ENCODE measurements at places on chromosomes 1 and 21.

- peak; percentile 31 for DNase-seq
Measured at GRCh38 chr1:167401260-167401873, 117.0 kb downstream of the CD247 start.

DNA sequence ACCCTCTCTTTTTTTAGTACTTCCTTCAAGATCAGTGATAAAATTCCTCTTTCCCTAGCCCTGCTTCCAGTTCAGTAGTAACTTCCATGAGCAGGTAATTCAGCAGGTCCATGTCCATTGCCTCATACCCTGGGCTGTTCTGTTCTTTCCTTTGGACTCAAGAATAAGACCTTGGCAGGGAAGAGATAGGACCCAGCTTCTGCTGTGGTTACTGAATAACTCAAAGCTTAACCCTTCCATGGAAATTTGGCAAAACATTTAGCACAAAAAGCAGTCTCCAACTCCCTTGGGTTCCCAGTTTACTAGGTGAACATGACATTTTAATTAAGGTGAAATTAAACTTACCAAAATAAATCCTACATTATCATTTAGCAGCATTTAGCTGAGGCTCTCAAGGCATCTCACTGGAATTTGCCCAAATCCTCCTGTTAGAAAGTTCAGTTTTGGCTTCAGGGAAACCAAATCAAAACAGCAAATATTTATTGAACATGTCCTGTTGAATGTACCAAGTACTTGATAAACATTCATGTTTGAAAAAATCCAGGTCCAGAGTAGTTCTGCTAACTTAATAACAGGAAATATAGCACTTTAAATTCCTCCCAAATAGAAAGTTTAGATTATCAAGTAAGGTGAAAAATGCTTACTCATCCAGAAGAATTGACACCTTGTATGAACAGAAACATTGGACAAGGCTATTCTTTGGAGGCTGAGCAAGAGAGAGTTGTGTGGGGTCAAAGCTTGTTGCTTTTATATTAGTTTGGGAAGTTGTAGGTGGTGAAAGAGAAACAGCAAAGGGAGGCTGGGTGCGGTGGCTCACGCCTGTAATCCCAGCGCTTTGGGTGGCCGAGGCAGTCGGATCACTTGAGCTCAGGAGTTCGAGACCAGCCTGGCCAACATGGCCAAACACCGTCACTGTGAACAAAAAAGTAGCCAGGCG lies 8.4 kb upstream of the SERPINC1 start:
- DNase-seq, result no peak

GRCh38 chr1:996851-997712 lies 2.8 kb downstream of the HES4 start:
- DNase-seq, result no peak

DNA sequence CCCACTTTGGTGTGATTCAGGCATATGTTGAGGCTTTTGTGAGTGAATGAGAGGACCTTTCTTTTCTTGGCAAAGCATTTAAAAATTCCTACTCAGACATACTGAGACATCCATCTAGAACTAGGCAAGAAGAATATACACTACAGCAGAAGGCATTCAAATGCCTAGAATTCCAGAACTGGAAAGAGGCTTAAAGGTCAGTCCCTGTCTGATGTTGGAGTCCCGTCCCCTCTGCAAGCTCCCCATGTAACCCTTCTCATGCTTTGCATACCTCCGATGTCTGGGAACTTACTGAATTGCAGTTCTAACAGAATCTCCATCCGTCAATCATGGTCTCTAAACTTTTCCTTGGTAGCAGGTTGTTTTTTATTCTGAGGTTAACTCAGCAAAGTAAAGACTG lies 152.9 kb downstream of the ATP6V1G3 start:
- DNase-seq, result no peak

DNA sequence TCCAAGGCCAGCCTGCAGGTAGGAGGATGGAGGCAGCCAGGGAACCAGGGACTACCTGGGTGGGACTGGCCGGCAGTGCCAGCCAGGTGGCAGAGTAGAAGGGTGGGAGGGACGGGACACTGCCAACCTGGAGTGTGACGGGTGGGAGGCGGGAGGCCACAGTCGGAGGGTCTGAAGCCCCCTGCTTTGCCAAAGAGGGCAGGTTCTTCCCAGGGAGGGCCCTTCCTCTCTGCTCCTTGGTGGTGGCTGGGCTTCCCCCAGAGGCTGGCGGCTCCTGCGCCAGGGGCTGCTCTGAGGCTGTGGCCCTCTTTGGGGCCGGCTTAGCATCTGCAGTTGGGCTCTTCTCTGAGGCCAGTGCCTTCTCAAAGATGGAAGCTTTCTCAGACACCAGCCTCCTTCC lies 8.7 kb upstream of the TNNT2 start:
- DNase-seq, result no peak

- no peak for DNase-seq
Measured at GRCh38 chr1:91012196-91012595, 9.6 kb downstream of the ZNF644 start.

- DNase-seq, result no peak
Measured at GRCh38 chr1:94304553-94304952, 67.2 kb upstream of the ARHGAP29 start.

DNA sequence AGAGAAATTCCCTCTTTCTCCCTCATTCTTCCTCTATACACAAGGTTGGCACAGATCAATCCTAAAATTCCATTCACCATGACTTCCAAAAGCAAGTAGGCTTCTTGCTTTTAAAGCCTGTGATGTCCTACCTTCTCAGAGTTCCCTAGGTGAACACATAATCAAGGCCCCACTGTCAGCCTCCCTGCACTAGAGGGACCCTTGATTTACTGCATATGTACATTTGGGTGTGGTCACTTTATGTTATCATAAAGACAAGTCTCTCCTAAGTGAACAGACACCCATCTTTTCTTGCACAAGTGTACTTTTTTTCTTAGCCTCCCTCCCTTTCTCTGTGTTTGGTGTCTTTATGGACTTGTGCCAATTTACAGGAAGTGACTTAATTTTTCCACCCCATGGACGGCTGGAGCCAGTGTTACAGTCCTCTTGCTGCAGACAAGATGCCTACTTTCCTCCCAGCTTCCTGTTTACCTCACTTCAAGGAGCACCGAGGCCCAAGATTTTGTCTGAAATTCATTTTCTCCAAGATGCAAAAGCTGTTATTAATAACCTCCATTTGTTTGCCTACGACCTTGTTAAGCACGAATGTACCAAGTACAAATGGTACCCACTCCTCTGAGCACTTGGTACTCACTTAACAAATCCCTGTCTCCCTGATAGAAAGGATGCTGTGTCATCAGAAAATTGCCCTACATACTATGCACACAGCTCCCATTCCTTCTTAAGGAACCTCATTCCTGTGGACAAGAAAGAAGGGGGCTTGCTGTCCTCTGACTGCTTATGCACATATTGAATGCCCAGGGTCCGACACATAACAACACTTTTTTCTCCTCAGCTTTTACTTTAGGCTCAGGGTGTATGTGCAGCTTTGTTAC lies 82.8 kb upstream of the SLC44A3 start:
- DNase-seq, result no peak

DNA sequence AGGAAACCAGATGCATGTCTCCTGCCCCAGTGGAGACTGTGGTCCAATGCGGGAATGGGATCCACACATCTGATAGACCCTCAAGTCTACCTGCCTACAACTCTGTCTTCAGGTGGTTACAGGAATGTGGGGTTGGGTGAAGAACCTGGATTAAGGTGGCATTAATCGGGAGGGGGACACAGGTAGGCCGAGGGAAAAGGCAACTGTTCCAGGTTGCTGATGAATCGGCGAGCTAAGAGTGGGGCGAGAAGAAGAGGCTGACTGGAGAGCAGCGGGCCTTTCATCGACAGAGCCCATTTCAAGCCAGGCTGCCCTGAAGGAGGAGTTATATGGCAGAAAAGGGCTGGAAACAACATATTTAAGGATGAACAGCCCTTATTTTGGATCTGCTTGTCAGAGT lies 836 bp downstream of the CD2 start:
- DNase-seq, result no peak

DNA sequence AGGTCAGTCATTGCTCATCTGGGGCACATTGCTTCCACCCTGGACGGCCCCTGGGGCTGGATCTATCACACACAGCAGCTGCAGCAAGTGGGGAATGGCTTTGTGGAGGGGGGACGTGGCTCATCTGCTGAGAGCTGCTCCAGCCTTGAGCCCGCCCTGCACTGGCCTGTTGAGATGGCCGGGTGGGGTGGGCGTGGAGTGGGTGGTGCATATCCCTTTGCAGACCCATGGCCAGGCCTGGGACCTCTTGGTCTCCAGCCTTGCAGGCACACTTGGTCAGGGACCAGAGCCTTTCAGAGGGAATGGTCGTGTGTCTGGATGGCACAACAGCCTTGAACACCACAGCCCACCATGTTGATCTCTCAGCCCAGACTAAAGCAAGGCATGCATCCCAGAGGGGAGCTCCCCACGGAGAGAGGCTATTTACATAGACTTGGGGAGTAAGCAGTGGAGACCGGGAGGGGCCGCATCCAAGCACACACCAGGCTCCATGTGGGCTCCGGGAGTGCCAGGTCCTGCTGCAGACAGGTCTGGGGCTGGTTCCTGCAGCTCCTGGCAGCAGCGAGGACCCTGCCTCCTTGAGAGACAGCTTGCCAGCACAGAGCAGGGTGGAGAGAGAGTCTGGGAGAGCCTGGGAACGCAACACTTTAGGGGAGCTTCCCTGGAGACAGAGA lies 52.8 kb upstream of the SELENON start:
- no peak for DNase-seq

DNA sequence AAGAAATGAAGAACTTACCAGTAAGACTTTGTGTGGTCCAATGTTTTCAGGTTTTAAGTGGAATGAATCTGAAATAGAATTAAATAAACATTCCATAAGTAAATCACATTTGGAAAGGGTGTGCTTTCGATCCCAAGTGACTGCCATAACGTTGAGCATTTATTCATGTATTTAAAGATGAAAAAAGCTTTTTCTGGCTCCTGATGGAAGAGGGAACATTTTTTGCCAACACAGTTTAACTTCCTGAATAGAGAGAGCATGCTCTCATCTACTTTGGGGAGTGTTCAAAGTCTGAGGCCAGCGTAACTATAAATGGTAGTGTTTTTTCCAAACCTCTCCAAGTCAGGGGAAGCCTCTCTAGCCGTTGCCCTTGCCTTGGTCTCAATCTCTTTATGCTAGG lies 55.8 kb downstream of the GNG12 start:
- no peak for DNase-seq
